ENCODE measurements at places on chromosomes 11 and 22.

DNA sequence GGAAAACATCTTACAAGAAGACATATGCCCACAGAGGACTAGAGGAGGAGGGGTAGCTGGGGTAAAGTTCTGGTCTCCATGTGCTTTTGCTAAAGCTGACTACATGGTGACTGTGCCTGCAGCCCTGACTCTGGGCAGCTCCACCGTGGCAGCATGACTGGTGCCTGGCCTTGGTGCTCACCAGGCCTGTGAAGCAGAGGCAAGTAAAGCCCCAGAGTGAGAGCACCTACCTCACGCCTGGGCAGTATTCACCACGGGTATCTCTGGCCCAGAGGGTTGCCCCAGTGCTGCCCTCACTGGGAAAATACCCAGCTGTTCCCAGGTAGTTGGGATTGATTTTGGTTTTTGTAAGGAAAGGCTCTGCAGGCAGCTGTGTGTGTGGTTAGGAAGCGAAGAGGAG, 78.3 kb downstream of the CTTN start:
- no peaks in the 10 kb centered on the region for H3K36me3 ChIP-seq
- no peaks in the 10 kb centered on the region for H3K4me1 ChIP-seq
- no peak overlapping the region for H3K27ac ChIP-seq
- no peaks in the 10 kb centered on the region for H3K27me3 ChIP-seq
- H3K4me3 ChIP-seq, result no peak overlapping the region
- DNase-seq, result no peak

- H3K4me3 ChIP-seq, result no peak overlapping the region
- no peak overlapping the region for H3K27ac ChIP-seq
- DNase-seq, result no peak
These were observed 3.2 kb downstream of the TMEM151A start for GRCh38 chr11:66294626-66295620.

- H3K27me3 ChIP-seq, result peaks cover 14% of the 10 kb centered on the region
- no peaks in the 10 kb centered on the region for H3K36me3 ChIP-seq
- H3K4me1 ChIP-seq, result no peaks in the 10 kb centered on the region
- no peak for DNase-seq
- no peak overlapping the region for H3K27ac ChIP-seq
These were observed 1065.9 kb downstream of the LRRC4C start for GRCh38 chr11:40393511-40393910.

GRCh38 chr11:92768121-92768840, 201.2 kb upstream of the MTNR1B start:
- H3K27ac ChIP-seq, result no peak overlapping the region
- no peaks in the 10 kb centered on the region for H3K27me3 ChIP-seq
- peaks cover 22% of the 10 kb centered on the region for H3K4me1 ChIP-seq

- peaks cover 2% of the 10 kb centered on the region for H3K27me3 ChIP-seq
- no peak for DNase-seq
- H3K4me1 ChIP-seq, result no peaks in the 10 kb centered on the region
- no peak overlapping the region for H3K4me3 ChIP-seq
These were observed 8.4 kb upstream of the MMP12 start for GRCh38 chr11:102883141-102883540.

GRCh38 chr11:66068154-66068821, 1.8 kb upstream of the PACS1 start:
- H3K4me3 ChIP-seq, result peak overlapping the region; percentile 77
- DNase-seq, result peak; percentile 87
- peak overlapping the region; percentile 91 for H3K27ac ChIP-seq
- no peaks in the 10 kb centered on the region for H3K27me3 ChIP-seq
